Right atrium auricular region (tissue), 2 donors: ENCODE measurements at places on chromosomes 5 and 9.

GRCh38 chr9:6869081-6869948 lies 111.5 kb downstream of the KDM4C start:
- DNase-seq = no peak

- no peak for DNase-seq
Observed at GRCh38 chr5:139094154-139095131, 103.7 kb downstream of the SIL1 start.

DNA sequence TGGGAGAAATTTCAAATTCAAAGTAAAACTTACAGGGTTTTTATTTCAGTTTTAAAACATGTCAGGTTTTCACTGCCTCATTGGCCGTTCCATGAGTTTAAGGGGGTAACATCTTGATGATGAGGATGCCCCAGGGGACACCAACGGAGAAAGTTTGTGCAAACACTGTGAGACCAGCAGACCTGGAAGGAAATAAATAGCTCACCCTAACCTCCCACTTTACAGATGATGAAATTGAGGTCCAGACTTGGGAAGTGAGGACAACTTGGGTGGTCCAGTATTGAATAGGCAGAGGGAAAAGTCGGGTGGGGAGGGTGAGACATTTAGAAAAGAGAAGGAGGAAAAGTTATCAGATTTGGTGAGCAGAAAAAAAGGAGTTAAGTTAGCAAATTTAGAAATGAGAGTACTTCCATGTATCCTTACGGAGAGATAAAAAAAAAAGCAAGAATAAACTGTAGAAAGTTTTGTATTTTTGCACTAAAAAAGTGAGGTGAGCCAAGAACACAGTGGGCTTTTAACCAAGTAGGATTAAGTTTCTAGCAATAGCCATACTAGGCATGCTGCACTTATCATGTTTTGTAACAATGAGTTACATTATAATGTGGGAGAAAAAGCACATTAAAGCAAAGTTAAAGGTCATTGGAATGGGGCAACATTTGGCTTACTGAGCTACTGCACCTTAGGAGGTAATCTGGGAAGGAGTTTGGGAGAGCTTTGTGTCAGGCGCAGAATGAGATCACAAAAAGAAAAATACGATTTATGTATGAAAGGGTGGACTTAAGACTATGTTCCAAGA lies 125.1 kb downstream of the GAS1 start:
- no peak for DNase-seq

- DNase-seq = no peak
Observed at GRCh38 chr5:61322738-61323725, 9.0 kb upstream of the ZSWIM6 start.

- DNase-seq = no peak
Observed at GRCh38 chr5:169251333-169252084, 49.4 kb downstream of the SLIT3 start.
